ENCODE measurements at places on chromosomes 6 and 20. TPM values are rescaled to one million over a fixed set of nuclear protein-coding genes. Genes with fewer than 3 reads are reported as not detected.

DNA sequence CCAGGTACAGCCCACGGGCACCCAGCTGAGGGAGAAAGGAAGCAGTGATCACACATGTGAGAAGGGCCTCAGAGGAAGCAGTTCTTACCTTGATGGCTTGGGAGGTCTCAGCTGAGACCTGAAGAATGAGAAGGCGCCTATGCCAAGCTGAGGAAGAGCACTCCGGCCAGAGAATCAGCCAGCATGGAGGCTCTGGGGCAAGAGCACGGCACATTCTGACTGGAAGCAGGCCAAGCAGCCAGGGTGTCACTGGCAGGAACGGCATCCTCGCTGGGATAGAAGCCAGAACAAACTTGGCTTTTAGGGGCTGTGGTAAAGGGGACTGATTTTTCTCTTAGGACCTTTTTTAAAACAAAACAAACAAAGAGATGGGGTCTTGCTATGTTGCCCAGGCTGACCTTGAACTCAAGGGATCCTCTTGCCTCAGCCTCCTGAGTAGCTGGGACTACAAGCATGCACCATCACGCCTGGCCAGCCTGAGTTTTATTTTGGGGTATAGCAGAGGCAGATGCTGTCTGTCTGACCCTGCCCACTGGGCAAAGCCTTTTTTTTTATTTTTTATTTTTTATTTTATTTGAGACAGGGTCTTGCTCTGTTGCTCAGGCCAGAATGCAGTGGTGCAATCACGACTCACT, 17.6 kb downstream of the GHRH start:
- peak; percentile 66 for DNase-seq

- no peak for DNase-seq
Measured at GRCh38 chr6:62150048-62150663, 135.9 kb downstream of the KHDRBS2 start.

DNA sequence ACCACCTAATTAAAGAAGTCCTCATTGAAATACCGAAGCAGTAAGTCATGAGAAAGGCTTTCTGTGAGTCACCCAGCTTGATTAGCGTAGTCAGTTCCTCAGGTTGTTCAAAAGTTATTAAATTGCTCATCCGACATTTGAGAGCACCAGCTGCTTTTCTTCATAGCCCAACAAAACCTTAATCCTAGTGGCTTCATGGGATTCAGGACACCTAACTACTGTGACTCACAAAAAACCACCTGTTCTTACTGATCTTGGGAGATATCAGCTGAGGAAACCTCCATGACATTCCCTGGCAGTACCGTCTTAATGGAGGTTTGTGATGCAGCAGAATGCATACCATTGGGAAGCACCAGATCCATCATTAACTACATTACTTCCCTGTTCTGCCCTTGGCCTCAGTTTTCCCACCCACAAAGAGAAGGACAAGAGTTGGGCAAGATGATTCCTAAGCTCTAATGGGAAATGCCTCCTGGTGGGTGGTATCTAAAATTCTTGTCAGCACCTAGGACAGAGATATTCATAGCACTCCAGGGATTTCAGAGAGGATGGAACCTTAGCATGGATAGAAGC, 103.8 kb downstream of the KHDC1L start:
- DNase-seq: no peak

Gene AIF1
- 15.2 TPM for total RNA-seq

DNA sequence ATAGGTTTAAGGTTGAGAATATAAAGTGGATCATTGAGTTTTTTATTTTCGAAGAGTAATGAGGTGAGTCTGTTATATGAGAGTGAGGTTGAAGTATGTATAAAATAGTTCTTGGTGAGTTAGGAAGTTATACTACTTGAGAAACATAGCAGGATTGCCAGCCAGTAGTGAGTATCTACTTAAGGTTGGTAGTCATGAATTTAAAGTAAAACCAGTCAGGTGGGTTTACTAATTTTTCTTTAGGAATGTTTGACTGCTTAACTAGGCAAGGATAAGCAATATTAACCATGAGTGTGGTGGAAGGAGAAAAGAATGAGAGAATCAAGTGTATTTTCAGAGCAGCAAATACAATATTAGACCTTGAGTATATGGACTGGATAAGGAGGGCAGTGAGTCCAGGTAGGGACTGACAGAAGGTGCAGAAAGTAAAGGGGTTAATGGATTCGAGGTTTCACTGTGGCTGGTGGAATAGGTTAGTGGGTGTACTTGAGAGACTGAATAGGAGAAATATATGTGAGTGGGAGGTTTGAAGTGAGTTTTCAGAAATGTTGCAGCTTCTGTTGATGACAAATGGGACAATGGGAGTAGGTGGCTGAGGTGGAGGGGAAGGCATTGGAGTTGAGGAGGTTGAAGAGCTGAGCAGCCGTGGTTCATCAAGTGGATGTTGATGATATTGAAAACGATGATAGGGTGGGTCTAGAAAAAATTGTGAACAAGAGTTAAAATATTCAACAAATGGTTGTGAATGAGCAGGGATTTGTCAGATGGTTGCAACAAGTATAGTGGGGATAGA, 232.5 kb upstream of the ASCC3 start:
- DNase-seq: no peak

- DNase-seq: no peak
Measured at GRCh38 chr6:17091122-17091521, 10.7 kb upstream of the STMND1 start.

Gene ADAM33
- 10.8 TPM for total RNA-seq

Gene ALDH8A1
- total RNA-seq: 0.08 TPM

Gene PRKN
- total RNA-seq: 25.5 TPM

DNA sequence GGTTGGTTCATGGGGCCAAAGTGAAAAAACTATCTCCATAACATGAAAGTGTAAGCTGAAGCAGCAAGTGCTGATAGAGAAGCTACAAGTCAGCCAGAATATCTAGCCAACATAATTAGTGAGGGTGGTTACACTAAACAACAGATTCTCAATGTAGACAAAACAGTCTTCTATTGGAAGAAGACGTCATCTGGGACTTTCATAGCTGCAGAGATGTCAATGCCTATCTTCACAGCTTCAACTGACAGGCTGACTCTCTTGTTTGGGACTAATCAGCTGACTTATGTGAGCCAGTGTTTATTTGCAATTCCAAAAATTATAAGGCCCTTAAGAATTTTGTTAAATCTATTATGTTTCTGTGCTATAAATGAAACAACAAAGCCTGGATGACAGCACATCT, 63.2 kb downstream of the GMDS start:
- no peak for DNase-seq

GRCh38 chr6:52975580-52975979, 19.5 kb downstream of the GSTA4 start:
- no peak for DNase-seq

DNA sequence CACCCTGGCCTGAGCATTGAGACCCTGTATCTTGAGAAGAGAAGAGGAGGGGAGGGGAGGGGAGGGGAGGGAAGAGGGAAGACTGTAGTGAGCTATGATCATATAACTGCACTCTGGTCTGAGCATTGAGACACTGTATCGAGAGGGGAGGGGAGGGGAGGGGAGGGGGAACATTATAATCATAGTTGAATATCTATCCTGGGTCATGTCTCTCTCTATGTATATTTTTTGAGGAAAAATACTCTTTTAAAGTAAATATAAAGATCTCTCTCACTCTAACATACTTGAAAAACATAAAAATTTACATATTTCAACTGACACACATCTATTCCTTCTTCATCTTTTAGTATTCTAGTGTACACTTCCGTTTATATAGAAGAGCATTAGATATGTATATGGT, 431.0 kb downstream of the CDKAL1 start:
- DNase-seq: no peak

DNA sequence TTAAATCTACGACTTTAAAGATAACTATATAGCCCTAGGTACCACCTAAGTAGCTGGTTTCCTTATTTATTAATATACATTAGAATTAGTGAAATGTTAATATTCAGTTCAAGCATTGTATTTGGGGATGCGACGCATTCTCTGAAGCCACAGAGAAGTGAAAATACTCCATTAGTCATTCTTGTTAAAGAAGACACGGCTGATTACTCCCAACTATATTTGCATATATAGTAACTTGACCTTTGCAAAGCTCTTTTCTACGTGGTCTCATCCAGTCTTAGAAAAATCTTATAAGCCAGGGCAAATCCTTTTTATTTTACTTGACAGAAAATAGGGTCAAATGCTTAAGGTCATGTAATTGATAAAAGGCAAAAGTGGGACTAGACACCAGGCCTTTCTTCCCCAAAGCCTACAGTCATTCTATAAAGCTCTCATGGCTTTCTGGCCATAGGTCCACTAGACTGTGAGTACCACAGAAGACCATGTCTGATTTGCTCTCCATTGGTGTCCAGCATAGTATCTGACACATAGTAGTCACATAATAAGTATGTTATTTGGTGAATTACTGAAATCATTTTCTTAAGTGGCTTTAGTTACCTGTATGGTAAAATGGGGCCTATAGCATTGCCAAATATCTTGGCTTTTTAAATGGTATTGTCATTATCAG, 11.3 kb downstream of the ZHX3 start:
- DNase-seq: no peak

DNA sequence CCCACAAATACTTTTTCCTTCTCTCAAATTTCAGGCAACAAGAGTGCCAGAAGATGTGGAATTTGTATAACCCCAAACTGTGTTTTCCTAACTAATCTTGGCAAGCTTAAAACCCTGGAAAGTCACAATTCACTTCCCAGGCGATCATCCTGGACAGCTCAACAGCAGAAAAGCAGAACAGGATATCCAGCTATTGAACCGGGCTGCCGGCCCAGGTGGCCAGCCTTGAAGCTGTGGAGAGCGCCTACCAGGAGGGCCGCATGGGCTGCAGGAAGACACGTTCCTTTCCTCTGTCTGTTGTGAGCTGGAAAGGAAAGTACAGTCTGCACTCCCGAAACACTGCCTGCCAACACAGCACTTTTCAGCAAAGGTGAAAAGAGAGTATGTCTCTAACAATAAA, 719.7 kb upstream of the MARCKS start:
- peak; percentile 17 for DNase-seq

DNA sequence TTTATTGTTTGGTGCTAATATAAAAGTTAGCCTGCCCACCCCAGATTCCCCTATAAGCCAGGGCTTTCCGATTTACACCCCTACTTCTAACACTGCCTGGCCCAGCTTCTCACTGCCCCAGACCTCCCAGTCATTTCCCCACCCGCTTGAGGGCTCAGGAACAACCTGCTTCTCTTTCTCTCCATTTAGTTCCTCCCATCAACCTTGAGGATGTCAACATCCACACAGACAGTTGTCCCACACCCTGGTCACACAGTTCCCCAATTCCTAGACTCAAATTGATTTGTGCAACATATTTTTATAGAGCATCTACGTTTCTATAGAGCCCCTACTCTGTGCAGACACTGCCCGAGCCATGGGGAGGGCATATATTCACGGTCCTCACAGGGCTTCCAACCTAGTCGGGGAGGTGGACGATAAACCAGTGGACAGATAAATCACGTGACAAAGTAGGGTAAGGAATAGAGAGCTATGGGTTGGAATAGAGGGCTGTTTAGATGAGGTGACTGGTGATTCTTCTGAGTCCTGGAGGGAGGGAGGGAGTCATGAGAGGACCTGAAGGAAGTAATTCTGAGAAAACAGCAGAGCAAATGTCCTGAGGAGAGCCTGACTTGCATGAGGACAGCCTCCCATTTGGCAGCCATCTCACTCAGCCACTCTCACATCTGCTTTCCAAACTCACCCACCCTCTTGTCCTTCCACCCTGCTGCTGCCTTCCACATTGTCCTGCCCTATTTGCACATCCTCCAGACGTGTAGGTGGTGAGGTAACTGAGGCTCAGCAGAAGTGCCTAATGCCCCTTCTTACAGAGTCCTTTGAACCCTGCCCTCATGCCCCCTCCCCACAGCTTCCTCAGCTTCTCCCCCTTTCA, 6.3 kb downstream of the GABRR2 start:
- DNase-seq: no peak

Gene TNNC2
- total RNA-seq: 0.33 TPM

Gene ARMH2
- total RNA-seq: not detected

GRCh38 chr6:148983101-148983761, 236.4 kb downstream of the UST start:
- no peak for DNase-seq

- no peak for DNase-seq
Measured at GRCh38 chr6:15930207-15930606, 198.7 kb upstream of the MYLIP start.
